ENCODE measurements at places on chromosomes 3 and 15.

- no peak for DNase-seq
These were observed 1037.3 kb downstream of the SI start for GRCh38 chr3:164040991-164041390.

DNA sequence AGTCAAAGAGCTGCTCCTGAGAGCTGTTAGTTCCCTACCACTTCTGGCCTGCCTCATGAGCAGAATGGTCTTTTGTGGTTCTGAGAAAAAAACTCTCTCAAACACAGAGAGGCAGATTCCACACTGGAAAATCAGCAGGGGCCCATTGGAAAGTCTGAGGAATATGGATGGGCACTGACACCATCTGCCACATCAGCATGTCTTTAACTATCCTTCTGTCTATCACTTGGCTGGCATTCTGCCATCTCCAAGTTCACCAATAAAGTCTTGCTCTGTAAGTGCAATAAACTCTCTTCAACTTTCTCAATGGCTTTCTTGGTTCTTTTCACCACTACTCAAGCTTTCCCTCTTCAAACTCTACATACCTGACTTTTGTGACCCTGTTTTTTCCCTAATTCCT, 101.3 kb upstream of the GALNT15 start:
- DNase-seq = no peak

- peak; percentile 68 for DNase-seq
These were observed 91.0 kb downstream of the EPHB1 start for GRCh38 chr3:134885877-134886621.

- peak; percentile 88 for DNase-seq
These were observed 38.7 kb upstream of the MGA start for GRCh38 chr15:41621200-41622193.

GRCh38 chr3:119313461-119313860, 19.3 kb downstream of the ARHGAP31 start:
- DNase-seq = no peak

DNA sequence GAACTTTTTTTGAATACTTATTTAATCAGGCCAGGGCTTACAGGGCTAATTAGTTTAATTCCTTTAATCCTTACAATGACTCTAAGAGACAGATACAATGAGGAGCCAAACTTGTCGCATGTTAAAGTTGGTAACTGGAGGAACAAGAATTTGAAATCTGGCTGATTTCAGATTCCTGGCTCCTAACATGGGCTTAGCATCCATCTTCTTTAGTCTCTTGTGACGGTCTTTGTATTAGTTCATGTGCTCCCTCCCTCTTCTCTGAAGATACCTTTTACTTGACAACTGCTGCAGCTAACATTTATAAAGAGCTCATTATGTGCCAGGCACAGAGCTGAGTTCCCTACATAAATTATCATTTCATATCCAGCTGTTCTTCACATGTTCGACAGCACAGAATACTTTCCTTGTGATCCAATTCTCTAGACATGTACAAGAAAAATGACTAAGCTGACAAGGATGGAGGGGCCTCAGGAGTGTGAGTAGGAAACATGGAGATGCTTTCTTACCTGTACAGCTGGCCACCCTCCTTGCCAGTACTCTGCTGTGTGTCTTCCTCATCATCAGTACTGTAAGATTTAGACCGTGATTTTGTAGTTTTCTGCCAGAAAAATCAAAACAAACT, 206.8 kb upstream of the STRIT1 start:
- DNase-seq = no peak

- no peak for DNase-seq
These were observed 7.3 kb upstream of the CYP11A1 start for GRCh38 chr15:74374648-74375302.

DNA sequence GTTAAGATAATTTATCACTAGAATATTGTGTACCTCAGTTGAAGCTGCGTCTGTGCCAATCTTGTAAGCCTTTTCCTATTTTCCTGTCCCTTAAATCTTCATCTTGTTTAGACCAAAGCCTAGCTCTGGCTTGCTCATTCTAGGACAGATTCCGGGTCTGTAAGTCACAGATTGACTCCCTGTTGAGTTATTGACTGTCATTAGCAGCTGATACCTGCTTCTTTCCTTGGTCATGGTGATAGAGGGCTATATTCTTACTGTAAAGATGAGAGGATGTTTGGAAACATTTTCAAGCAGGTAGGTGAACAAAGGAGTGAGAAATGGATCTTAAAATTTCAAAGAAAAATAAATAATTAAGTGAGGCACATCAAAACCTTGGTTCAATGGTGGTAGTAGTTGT, 200.2 kb downstream of the KCNH8 start:
- DNase-seq = no peak

DNA sequence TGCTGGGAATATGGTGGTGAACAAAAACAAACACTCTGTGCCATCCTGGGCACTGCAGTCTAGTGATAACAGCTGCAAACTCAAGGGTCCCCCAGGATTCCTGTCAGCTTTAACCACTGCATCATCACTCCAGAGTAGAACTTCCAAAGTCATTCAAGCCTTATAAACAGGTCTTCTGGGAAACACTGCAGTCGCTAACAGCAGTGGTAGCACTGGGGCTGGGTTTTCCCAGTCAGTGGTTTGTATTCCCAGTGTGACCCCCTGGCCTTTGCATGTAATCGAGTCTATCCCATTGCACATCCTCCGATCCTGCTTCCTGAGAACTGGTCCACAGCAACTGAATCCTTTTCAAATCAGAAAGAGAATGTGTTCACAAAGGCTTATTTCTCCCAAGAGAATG, 623.5 kb downstream of the EDEM1 start:
- no peak for DNase-seq

- no peak for DNase-seq
These were observed 46.3 kb upstream of the VPS8 start for GRCh38 chr3:184765730-184766074.

GRCh38 chr3:23710555-23710954, 95.2 kb upstream of the UBE2E1 start:
- peak; percentile 82 for DNase-seq

- DNase-seq = no peak
These were observed 33.5 kb upstream of the TRAK1 start for GRCh38 chr3:42057561-42058211.

DNA sequence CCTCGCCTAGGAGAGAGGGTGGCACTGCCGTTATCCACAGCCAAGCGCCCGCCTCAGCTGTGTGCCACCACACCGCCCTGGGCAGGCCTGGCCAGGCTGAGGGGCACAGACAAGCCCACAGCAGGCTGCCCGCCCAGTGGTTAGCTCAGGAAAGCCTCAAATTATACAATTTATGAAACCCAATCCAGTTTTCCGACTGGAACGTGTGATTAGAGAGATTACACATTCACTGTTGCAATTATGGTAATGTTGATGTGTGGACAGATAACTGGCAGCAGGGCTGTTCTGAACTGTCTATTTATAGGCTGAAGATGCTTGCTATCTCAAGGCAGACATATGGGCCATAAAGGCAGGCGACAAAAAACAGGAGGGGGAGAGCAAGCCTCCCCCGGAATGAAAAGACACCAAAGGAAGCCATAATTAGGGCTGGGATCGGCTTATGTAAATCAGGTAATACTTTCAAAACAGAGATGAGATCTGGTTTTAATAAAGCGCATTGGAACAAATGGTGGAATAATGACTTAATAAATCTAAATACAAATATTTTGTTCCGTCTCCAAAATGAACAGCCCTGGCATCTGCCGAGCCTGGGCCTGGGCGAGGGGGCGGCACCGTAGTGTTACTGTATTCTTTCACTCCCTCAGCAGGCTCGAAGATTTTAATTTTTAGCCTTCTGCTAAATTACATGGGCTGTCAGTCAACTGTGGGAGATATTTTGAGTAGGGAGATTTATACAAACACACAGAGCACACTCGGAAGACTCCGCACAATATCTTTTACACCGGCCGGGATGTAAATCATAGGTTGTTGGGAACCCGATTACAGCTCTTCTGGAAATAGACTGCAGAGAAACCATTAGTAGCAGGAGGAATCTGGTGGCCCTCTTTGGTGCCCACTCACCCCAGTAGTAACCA, 103.1 kb upstream of the TLE3 start:
- DNase-seq = peak; percentile 25
